ENCODE measurements at places on chromosomes 2 and 18.
A peak's percentile ranks its signal among the peaks of the same experiment; 100 is the strongest.

- no peak for DNase-seq
Observed at GRCh38 chr2:236664136-236664535, 94.5 kb downstream of the ACKR3 start.

- no peak for DNase-seq
Observed at GRCh38 chr2:48132271-48132625, 225.9 kb upstream of the FBXO11 start.

DNA sequence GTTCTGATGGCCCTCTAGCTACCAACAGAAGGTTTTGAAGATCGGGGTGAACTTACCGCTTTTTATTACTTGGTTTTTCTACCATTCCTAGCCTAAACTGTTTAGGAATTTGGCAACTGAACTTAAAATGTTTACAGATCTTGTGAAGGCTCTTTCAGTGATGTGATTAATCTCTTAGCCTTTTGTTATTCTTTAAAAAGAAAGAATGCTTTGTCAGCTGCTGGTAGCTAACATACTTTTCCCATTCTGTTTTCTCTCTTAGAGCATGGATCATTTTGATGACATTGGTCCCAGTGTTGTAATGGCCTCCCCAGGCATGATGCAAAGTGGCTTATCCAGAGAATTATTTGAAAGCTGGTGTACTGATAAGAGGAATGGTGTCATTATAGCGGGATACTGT lies 18.1 kb downstream of the CPSF3 start:
- no peak for DNase-seq

DNA sequence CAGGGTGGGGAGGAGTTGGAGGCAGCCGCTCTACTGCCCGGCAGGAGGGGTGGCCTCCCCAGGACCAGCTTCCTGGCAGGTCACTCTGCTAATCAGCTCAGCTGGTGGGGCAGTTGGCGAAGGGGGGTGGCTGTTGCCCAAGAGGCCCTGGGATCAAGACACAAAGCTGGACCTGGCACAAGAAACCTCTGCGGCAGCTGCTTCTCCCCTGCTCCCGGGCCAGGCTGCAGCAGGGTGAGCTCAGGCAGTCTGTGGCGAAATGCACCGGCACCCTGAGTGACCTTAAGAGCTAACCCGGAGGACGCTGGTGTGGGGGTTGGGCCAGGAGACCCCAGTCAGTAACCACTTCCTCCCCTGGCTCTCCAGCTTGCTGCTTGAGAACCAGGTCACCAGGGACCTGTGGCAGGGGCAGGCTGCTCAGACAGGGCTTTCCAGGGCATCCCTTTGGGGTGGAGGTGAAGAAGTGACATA lies 31.1 kb downstream of the TOGARAM2 start:
- DNase-seq = peak; percentile 44

GRCh38 chr2:1788478-1788959 lies 44.2 kb upstream of the PXDN start:
- no peak for DNase-seq

- DNase-seq = no peak
Observed at GRCh38 chr18:47506897-47507296, 255.4 kb upstream of the SKOR2 start.

GRCh38 chr2:159617646-159618045 lies 1.3 kb upstream of the BAZ2B start:
- no peak for DNase-seq

- DNase-seq = no peak
Observed at GRCh38 chr2:137228566-137228965, 463.2 kb downstream of the THSD7B start.

GRCh38 chr2:237162959-237163358 lies 77.3 kb downstream of the COPS8 start:
- no peak for DNase-seq

- DNase-seq = no peak
Observed at GRCh38 chr2:122863532-122863931, 1108.1 kb downstream of the TSN start.

- no peak for DNase-seq
Observed at GRCh38 chr2:204046145-204046544, 109.6 kb downstream of the ICOS start.

DNA sequence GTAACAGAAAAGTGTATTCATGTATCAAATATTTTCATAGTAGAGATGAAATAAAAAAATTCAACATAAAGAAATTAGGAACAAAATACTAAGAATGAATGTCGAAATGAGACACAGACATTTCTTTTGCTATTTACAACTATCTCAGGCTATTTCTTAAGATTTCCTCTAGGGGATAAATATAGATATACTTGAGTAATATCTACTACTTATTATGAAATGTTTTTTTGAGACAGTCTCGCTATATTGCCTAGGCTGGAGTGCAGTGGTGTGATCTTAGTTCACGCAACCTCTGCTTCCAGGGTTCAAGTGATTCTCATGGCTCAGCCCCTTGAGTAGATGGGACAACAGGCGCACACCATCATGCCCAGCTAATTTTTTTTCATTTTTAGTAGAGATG lies 326.1 kb downstream of the RNF144A start:
- DNase-seq = no peak

GRCh38 chr2:47272031-47272864 lies 117.1 kb upstream of the STPG4 start:
- DNase-seq = peak; percentile 59

DNA sequence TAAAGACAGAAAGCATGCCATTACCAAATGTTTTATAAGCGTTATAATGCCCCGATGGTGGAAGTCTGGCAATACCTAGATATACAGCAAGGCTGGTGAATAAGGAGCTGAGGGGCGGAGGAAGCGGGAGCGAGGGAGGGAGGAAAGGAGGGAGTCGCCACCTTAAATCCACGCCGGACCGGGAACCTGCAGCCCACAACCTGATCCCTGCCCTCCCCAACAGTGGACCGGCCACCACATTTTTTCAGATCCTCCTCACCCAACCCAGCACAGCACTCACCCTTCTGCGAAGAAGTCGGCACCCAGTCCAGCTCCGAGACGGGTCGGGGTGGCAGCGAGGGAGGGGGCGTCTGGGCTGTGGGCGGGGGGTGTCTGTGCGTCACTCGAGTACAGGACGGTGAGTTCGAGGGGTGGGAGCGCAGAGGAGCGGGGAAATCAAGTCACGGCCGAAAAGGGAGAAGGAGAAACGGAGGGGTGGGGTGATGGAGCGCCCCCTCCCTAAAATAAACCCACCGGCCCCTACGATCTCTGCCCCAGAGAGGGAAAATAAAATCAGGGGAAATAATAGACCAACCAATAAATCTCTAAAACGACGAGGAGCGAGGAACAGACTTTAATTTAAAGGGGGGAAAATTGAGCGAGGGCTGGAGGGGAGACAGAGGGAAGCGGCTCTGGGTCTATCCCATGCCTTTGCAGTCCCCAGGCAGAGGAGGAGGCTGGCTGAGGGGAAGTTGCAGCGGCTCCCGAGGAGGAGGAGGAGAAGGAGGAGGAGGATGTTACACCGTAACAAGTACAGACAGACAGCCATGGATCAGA lies 96.5 kb upstream of the SERTAD2 start:
- peak; percentile 51 for DNase-seq

DNA sequence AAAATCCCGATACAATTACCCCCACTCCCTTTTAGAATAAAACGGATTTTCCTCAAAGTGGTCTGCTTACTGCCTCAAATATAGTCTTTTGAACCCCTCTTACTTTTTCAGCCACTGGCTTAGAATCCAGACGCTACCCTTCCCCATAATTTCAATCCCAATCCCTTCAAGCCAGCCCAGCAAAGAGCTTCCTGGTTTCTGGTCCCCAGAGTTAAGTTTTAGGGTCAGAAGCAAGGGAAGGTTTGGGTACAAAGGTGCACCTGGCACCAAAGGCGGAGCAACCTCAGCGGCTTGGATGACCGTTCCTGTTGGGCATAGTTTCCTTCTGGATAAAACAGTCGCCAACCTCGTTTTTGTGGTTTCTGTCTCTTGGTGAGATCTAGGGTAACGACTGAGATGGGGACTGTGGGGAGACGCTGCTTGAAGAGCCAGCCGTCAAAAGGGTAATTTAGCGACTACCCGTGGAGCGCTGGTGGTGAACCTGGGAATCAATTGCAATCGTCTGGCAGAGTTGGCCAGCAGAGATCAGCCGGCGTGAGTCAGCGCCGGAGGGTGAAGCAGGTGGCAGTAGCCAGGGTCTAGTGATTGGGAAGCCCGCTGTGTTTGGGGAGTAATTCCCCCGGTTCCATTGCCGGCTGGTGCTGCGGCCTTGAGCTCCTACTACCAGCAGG lies 1.6 kb downstream of the FEV start:
- DNase-seq = no peak

- DNase-seq = no peak
Observed at GRCh38 chr2:202514732-202515131, 120.0 kb upstream of the FAM117B start.

- DNase-seq = no peak
Observed at GRCh38 chr2:197011801-197012641, 85.5 kb upstream of the PGAP1 start.

- no peak for DNase-seq
Observed at GRCh38 chr2:219158586-219158985, 2.0 kb downstream of the NHEJ1 start.

DNA sequence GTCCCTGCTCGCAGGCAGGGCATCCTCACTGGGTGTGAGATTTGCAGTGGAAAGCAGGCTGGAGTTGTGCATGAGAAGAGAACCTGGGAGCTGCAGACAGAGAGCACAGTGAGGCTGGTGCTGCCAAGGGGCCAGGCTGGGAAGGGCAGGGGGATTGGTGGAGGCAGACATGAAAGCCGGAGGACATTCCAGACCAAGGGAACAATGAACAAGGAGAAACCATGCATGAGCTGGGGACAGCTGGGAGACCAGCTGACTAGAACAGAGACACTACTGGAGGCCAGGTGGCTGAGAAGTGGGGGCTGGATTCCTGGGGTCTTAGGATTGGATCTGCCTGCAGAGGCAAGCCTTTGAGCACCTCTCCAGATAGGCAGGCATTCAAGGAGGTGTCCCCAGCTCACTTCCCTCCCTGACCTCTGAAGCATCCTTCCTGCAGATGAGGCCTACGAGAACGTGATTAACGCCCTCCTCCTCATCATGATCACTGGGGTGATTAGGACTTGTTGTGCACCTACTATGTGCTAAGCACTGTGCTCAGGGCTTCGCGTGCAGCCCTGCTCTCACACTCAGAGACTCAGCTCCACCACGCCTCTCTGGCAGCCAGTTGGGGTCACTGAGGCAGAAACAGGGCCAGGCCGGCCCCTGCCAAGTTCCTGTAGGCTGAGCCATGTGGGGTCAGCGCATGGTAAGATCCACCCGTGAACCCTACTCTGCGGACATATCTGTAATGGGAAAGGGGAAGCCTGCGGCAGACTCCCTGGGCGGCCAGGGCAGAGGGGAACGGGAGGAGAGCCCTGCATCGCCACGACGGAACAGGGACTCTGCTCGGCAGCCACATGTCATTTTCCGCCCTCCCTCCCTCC lies 74.8 kb upstream of the SLC66A3 start:
- DNase-seq = no peak

DNA sequence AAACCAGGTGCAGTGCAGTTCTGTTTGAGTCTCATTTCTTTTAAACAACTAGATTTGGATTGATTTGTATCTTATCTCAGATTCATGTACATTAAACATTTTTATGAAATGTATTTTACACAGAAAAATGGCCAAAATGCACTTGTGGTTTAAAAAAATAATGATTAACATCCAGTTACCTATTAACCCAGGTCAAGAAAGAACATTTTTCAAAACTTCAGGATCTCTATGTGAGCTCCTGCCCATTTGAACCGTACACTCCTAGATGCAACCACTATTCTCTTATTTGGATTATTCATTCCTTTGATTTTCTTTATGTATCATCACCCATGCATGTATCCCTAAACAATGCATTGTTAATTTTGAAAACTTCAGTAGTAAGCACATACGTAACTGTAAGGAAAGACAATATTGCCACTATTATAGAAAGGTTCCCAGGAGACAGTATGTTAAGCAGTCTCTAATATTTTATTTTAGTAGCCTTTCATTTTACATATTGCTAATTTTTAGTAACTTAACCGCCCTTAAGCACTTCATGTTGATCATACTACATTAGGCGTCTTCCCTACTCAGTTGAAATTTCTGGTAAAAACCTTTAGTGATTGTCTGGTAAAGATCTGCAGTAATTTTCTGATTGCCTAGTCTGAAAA lies 22.7 kb downstream of the RNF138 start:
- DNase-seq = no peak
